Activated T-helper 1 cell treated with anti-CD3 and anti-CD28 coated beads, Interleukin-2, amount 50 U/mL, for 16 hours (primary cell): ENCODE measurements at places on chromosomes 1 and 21.

- no peak for DNase-seq
Measured at GRCh38 chr1:232988572-232989040, 38.2 kb downstream of the NTPCR start.

DNA sequence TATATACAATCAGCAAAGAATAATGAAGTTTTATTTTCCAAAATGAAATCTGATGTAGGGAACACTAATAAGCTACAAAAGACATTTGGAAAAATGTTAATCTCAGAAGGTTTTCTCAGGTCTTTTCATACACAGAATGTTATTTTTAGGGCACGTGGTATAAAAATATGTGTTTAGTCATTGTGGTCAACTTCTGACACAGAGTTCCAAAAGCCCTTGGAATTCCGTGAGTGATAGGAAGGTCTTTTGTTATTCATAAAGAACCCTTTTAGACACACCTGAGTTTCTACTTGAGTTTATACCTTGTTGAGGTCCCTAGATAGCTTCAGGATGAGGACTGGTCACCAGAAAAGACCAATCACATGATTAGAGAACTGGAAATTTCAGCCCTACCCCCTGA lies 277.6 kb upstream of the NCAM2 start:
- no peak for DNase-seq

DNA sequence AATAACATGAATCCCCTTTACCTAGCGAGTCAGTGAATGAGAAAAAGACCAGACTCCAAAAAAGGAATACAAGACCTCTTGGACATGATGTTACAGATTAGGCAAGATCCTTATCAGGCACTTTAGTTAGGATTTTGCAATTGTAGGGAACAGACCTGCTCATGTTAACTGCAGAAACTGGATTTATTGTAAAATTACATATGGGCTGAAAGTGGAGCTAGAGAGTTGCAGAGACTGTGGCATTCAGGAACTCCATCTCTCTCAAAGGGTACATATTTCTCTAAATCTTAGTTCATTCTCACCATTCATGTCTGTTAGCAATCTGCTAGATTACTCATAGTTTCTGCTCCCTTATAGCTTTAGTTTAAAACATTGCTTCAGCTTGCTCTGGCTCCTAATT lies 142.2 kb downstream of the PAPPA2 start:
- no peak for DNase-seq

GRCh38 chr1:227897704-227898438 lies 49.9 kb downstream of the WNT9A start:
- no peak for DNase-seq

GRCh38 chr1:7727809-7728471 lies 43.2 kb upstream of the VAMP3 start:
- no peak for DNase-seq

GRCh38 chr1:230915078-230915477 lies 46.8 kb upstream of the C1orf198 start:
- DNase-seq: no peak
